ENCODE measurements at places on chromosomes 4 and X.

- DNase-seq: no peak
Observed at GRCh38 chrX:17719711-17720110, 17.6 kb upstream of the SCML1 start.

- peak; percentile 40 for DNase-seq
Observed at GRCh38 chr4:56689201-56689969, 8.3 kb upstream of the HOPX start.

GRCh38 chrX:133966199-133966598 lies 19.2 kb downstream of the GPC3 start:
- no peak for DNase-seq

DNA sequence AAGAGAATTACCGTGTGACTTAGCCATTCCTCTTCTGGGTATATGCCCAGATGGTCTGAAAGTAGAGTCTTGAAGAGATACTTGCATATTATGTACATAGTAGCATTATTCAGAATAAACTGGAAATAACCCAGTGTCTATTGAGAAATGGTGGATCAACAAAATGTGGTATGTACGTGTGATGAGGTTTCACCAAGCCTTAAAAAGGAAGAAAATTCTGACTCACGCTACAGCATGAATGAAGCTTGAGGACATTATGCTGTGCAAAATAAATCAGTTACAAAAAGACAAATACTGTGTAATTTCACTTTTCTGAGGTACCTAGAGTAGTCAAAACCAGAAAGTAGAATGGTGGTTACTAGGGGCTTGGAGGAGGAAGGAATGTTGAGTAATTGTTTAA lies 37.3 kb downstream of the GBA3 start:
- no peak for DNase-seq

- no peak for DNase-seq
Observed at GRCh38 chrX:130413415-130413814, 11.6 kb downstream of the RBMX2 start.

- DNase-seq: no peak
Observed at GRCh38 chr4:140187316-140187695, 33.3 kb upstream of the MAML3 start.

DNA sequence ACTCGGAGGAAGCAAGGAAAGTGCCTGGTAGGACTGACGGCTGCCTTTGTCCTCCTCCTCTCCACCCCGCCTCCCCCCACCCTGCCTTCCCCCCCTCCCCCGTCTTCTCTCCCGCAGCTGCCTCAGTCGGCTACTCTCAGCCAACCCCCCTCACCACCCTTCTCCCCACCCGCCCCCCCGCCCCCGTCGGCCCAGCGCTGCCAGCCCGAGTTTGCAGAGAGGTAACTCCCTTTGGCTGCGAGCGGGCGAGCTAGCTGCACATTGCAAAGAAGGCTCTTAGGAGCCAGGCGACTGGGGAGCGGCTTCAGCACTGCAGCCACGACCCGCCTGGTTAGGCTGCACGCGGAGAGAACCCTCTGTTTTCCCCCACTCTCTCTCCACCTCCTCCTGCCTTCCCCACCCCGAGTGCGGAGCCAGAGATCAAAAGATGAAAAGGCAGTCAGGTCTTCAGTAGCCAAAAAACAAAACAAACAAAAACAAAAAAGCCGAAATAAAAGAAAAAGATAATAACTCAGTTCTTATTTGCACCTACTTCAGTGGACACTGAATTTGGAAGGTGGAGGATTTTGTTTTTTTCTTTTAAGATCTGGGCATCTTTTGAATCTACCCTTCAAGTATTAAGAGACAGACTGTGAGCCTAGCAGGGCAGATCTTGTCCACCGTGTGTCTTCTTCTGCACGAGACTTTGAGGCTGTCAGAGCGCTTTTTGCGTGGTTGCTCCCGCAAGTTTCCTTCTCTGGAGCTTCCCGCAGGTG lies 637 bp downstream of the AR start:
- peak; percentile 13 for DNase-seq

- peak; percentile 86 for DNase-seq
Observed at GRCh38 chr4:153127760-153128494, 76.3 kb upstream of the TRIM2 start.

DNA sequence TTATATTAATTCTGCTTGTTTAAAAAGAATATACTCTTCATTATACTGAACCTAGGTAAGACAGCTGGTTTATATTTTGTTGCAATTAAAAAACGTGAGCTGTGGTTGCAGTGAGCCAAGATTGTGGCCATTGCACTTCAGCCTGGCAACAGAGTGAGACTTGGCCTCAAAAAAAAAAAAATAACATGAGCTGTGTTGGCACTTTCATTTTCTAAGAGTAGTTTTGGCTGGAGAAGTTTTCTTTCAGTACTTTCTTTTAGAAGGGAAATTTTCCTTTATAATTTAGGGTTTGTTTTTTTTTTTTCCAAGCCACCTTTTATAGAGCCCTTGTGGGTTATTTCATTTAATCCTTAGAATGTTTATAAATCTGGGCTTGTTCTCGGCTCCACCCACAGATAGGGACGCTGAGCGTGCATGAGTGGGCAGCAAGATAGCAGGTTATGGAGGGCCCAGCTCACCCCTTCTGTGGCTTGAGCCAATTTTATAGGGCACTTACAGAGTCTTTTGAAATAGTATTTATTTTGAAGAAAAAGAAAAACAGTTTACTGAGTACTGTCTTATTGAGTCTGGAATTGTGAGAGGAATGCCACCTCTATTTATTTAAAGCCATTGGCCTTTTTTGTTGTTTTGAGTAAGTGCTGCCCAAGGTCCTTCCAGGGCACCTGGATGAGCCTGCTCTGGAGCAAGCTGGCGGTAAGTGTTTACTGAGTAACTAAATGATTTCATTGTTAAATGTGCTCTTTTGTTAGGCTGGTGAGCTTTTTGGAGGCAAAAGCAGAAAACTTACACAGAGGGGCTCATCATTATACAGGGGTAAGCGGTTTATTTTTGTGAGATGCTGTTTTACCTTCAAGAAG lies 60.9 kb downstream of the HTT start:
- peak; percentile 42 for DNase-seq

DNA sequence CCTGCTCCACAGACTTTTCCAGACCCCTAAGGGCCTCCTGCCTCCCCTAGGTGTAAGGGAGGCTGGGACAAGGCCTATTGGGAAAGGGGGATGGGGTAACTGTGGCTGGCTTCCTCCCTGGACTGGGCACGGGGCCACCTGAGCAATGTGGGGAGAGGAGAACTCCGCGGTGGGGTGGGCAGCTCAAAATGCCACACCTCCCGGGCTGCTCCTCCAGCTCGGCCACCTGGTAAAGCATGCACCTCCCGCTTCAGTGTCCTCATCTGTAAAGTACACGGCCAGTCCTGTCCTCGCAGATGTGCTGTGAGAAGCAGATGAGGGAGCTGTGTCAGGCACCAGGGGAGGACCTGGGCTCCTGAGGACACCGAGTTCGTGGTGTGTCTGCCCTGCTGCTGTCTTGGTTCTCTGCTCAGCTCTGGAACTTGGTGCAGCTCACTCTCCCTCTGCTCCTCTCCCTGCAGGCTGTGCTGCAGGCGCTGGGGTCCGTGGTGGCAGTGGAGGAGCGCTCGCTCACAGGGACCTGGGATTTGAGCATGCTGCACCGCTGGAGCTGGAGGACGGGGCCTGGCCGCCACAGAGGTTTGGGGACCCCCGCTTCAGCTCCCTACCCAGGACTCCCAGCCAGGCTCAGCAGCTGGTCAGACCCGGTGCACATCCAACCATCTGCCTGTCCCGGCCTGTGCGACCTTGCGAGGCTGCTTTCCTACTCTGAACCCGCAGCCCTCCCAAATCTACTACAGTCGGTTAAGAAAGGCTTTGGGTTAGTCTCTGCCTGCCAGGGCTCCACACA lies 20.8 kb upstream of the MRFAP1 start:
- DNase-seq: no peak

DNA sequence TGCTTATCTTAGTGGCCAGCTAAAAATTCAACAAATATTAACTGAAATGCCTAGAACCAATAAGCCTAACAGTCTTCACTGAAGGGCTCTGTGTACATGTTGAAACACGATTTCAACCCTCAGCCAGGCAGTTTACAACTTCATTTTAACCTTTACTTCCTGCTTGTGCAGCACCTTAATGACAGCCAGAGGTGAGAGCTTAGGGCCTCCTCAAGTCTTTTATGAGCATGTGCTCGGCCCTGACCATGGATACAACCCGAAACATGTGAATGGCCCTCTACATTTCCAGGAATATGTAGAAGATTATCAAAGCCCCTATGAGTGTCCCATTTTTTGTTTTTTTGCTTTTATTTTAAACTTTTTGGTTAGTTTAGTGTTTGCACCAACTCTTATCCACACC lies 88.3 kb downstream of the MSN start:
- no peak for DNase-seq

DNA sequence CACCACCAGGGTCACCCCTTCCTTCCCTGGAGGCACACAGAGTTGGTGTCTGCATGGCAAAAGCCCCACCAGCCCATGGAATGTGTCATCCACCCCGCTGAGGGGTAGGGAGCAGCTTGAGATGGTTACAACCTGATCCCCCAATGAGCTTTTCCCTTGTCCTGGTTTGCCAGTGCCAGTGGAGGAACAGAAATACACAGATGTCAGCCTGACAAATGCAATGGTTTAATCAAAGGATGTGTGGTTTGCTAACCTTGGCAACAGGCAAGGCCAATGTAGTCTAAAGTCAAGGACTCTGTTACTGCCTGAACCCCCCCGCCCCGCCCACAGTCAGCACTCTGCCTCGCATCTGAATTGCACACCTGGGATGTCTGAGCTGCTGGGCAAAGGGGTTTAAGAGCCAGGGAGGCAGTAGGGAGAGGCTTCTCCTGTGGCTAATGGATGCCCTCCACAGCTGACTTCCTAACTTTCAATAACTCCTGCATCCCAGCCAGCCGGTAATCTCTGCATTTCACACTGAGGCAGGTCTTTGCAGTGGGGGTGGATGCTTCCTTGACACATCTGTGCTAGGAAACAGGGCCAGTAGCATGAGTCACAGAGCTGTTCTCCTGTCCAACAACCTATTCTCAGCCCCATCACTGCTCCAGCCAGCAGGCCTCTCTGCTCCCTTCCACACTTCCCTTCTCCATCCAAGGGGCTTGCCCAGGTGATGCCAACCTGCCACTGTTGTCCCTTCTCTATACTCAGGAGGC lies 137.5 kb downstream of the AMMECR1 start:
- peak; percentile 67 for DNase-seq

GRCh38 chr4:55014876-55015275 lies 110.5 kb downstream of the KDR start:
- DNase-seq: no peak

- no peak for DNase-seq
Observed at GRCh38 chr4:102387552-102388150, 42.4 kb upstream of the SLC39A8 start.

- no peak for DNase-seq
Observed at GRCh38 chr4:139647184-139647583, 18.4 kb upstream of the MGST2 start.

GRCh38 chr4:144115519-144115918 lies 25.0 kb downstream of the GYPA start:
- DNase-seq: no peak

DNA sequence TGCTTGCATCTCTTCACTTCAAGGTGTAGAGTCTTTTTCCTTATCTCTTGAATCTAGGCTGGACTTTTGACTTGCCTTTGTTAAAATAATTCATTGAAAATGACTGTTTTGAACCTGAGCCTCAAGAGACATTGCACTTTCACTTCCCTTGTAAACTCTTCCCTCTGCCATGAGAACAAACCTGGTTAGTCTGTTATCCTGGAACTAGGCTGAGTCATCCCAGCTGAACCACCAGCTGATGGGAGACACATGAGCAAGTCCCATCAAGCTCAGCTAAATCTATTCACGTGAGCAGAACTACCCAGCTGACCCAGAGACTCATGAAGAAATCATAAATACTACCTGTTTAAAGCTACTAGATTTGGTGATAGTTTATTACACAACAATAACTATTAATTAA lies 202.3 kb upstream of the CENPE start:
- no peak for DNase-seq

GRCh38 chrX:17359500-17359899 lies 15.5 kb upstream of the NHS start:
- DNase-seq: no peak

DNA sequence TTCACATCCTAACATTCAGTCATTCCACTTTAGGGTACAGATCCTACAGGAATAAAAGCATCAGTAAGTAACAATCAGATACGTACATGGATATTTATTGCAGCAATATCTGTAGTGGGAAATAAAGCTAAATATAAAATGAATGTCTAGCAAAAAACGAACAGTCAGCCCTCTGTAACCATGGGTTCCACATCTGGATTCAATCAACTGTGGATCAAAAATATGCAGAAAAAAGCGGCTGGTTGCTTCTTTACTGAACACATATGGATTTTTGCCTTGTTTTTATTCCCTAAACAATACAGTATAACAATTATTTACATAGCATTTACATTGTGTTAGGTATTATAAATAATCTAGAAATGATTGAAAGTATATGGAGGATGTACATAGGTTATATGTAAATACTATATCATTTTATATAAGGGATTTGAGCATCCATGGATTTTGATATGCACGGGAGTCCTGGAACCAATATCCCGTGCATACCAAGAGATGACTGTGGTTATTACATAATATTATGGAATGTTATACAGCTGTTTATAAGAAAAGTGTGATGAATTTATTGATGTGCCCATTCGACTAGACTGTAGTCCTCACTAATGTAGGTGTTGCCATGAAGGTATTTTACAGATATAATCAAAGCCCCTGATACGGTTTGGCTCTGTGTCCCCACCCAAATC lies 132.8 kb downstream of the ARHGEF9 start:
- DNase-seq: no peak

DNA sequence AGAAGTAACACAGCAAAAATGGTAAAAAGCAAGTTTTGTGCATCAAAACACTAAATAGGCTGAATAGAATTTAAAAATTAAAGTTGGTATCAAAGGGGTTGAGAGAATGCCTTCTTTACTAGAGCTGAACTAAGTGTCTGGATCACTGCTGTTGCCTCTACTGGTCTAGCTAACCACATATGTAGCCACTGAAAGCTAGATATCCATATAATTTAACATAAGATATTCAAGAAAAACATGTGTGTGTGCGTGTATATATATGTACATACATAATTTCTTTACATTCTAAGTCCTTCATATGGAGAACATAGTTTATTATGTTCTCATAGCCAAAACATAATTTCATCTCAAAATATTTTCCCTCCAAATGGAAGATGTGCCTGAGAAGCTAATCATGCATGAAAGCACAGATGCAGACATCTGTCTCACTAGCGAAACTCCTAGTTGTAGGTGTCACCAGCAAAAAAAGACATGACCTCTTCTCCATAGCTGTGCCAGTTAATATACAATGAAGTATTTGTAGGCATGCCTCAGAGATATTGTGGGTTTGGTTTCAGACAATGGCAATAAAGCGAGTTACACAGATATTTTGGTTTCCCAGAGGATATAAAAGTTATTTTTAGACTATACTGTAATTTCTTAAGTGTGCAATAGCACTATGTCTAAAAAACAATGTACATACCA lies 47.3 kb downstream of the PDE5A start:
- no peak for DNase-seq

- DNase-seq: no peak
Observed at GRCh38 chr4:7800410-7800809, 139.3 kb downstream of the AFAP1 start.

GRCh38 chr4:5198656-5199541 lies 147.6 kb downstream of the STK32B start:
- no peak for DNase-seq
